ENCODE measurements at places on chromosomes 6 and 20.

DNA sequence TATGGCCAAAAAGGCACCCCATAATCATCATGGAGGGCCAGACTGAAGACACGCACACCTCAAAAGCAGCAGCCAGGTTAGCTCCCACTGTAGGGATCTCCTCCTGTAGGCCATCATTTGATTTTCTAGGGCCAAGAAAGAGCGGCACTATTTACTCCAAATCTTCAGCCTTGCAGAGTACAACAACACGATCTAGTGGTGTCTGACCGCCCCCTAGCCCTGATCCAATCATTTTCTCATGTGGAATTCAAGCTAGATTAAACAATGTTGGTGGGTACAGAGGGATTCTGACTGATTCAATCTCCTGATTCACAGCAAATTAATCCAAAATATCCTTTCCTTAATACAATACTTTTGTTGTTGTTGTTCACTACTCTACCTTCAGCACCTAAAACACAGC lies 12.5 kb downstream of the GNAS-AS1 start:
- peak; percentile 22 for DNase-seq

- DNase-seq = no peak
Measured at GRCh38 chr6:132995432-132995831, 181.1 kb downstream of the RPS12 start.

DNA sequence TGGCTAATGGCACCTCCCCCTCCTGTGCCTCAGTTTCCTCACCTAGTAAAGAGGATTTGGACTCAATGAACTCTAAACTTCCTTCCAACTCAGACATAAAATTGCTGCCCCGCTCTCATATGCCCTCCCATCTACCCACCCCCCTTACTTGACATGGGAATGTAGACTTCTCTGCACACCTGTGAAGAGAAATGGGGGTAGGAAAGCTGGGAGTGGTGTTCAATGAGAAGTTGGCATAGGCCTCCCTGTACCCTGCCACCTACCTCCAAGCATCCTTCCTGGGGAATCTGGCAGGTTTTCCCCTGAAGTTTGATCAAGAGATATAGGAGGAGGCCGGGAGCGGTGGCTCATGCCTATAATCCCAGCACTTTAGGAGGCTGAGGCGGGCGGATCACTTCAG lies 3.9 kb upstream of the POU5F1 start:
- no peak for DNase-seq

GRCh38 chr6:44475779-44476434 lies 88.4 kb downstream of the CDC5L start:
- peak; percentile 63 for DNase-seq

DNA sequence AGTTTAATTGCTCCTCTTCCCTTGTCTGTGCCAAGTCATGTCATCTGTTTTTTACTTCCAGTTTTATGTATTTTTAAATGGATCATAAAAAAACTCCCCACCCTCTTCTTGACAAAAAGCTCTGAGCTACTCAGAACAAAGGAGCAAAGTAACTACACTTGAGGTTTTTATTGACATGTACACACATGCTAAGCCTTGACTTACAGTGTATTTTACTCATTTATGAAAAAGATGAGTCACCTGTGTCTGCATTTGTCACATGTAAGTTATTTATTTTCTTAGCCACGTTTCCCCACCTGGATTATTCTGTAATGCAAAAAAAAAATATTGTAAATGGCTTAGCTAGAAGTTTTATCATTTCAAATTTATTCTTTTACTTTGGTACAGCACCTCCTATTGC lies 628.8 kb upstream of the SLC35B3 start:
- no peak for DNase-seq
